ENCODE measurements at places on chromosomes 11 and 22.

- peak; percentile 15 for DNase-seq
Observed at GRCh38 chr11:73230931-73231330, 12.8 kb downstream of the P2RY2 start.

DNA sequence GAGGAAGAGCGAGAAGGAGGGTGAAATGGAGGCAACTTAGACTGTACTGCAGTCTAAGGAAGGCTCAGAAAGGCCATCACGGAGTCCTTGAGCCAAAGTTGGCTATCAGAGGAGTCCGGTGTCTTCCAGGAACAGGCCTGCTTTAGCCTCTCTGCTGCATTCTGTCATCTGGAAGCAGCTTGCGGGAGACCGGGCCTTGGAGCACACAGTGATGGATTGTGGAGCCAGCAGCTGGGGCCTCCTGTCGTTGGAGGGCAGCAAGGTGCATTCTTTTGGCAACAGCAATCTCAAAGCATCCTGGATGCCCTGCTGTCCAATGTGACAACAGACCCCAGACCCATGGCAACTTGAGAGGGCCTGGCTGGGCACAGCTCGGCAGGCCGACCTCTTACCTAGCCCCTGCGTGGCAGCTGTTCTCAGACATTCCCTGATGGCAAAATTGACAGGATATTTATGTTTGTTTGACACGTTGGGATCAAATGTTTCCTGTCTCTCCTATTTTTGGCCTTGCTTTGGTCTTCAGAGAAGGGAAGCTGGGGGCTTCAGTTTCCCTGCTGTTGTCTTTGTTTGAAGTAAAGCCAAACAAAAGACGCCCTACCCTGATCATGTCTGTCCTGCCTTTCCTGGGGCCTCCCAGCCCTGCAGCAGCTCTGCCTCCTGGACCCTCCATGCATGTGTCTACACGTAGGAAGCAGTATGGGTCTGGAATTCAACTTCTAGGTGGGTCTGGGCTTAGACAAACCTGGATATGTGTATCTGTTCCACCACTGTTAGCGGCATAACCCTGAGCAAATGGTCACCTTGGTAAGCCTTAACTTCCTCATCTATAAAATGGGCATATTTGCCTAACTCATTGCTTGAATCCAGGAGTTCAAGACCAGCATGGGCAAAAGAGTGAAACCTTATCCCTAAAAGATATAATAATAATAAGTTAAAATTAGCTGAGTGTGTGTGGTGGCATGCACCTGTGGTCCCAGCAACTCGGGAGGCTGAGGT, 43.9 kb upstream of the LMO2 start:
- DNase-seq, result no peak

DNA sequence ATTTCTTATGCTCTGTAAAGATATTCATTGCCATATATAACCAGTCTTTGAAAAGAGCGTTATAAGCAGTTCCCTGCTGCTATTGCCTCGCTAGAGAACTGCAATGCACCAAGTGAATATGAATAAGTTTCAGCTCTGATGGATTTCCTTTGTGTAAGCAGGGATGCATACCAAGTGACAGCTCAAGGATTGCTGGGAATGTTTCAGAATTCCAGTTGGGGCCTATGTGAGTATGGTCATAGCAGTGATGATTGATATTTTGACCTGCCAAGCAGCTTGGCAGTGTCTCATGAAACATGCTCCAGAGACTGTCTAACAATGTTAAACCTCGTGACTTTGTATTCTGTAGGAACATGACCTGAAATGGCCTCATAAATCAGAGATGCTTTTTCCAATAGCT, 312.6 kb downstream of the C11orf87 start:
- no peak for DNase-seq

DNA sequence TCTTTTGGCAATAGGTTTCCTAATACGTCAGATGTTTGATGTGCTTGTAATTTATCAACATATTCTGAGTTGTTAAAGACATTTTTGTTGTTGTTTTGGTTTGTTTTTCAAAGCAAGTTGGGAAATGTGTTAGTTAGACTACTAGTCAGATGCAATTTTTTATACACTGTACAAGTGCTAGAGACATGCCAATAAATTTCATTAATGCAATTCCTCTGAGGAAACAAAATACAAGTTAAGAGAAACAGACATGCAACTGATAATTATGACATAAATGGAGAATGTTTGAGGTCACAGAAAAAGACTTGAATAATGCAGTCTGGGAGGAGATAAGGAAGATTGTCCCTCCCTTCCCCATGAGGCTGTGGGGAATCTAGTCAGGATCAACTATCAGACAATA, 5.9 kb downstream of the OR51T1 start:
- no peak for DNase-seq

DNA sequence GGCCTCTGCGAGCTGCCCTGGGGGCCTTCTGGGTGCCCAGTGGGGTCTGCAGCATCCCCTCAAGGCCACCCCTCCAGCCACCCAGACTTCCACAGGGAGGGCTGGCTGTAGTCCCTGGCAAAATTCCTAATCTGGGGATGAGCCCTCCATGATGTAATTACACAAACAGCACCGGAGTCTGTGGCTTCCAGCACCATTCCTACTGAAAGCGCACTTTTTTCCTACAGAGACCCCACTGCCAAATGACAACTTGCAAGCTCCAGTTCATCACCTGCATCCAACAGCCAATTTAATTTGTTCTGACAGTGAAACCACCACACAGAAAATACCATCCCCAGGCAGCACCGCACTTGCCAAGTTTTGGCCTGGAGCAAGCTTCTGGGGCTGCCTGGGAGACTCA, 70.4 kb downstream of the TRMU start:
- DNase-seq, result no peak

DNA sequence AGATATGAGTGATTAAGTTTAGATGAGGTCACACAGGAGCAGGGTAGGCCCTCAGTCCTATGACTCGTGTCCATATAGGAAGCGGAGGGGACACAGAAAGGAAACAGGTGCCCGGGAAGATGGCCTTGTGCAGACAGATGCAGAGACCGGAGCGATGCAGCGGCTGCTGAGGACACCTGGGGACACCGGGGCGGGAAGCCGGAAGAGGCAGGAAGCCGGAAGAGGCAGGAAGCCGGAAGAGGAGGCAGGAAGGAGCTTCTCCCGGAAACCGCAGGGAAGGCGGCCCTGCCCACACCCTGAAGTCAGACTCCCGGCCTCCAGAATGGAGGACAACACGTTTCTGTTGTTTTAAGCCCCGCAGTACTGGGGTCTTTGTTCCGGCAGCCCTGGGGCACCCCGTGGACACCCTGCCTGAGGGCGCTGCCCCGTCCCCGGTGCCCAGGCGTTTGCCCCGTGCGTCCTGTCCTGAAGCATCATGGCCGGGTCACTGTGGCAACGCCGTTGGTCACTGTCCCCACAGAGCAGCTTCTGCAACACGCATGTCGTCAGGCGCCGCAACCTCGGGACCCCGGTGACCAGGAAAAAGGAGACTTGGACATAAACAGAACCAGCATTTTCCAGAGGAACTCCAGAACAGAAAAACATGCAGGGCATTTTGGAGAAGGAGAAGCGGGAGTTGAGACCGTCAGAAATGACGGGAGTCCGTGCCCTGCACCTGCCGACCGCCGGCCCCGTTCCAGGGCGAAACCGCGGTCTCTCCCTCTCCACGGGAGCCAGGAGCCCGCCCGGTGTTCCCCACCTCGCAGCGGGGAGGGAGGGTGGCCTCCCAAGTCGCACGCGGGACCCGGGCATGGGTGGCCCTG, 103.4 kb downstream of the BRD1 start:
- DNase-seq, result no peak

DNA sequence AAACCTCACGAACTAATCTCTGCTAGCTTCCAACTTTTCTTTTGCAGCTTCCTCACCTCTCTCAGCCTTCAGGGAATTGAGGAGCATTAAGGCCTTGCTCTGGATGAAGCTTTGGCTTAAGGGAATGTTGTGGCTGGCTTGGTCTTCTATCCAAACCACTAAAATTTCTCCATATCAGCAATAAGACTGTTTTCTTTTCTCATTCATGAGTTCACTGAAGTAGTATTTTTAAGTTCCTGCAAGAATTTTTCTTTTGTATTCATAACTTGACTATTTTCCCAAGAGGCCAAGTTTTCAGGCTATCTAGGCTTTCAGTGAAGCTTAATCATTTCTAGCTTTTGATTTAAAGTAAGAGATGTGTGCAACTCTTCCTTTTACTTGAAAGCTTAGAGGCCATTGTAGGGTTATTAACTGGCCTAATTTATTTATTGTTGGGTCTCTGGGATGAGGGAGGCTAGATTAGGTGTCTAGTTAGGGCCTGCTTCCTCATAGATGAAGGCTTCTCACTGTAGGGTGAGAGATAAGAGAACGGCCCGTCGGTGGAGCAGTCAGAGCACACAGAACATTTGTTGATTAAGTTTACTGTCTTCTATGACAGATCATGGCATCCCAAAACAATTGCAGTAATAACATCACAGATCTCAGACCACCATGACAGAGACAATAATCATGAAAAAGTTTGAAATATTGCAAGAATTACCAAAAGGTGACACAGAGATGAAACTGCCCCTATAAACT, 33.2 kb downstream of the CSF2RB start:
- DNase-seq, result no peak

- no peak for DNase-seq
Observed at GRCh38 chr22:44677871-44678555, 24.0 kb upstream of the PRR5 start.

DNA sequence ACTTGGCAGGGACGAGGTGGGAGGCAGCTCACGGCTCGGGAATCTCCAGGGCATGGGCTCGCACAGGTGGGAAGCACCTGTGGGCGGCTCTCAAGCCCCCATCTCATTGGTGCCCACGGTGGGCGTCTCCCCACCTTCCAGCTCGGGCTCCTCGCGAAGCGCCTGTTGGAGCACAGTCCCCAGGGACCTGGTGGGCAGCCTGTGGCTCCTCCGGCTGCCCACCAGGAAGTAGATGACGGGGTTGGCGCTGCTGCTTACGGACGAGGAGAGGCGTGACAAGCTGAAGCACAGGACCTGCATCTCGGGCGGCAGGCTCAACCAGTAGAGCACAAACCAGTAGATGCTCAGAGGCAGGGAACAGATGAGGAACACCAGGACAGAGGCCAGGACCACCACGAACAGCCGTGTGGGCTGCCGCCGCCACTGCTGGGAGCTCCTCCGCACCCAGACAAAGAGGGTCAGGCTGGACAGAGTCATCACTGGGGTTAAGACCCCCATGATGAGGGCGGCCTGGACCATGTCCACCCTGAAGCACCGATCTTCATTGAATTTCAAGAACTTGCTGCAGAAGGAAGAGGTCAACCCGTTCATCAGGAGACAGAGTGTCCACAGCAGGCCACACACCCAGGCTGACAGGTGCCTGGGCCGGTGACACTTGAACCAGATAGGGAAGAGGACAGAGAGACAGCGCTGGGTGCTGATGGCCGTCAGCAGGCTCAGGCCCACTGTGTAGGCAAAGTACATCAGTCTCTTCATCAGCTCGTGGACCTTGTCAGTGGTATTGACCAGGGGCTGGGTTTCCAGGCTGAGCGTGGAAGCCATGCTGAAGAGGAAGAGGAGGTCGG, 633 bp downstream of the MRGPRD start:
- peak; percentile 28 for DNase-seq

GRCh38 chr11:72244060-72244360, at the start of gene PHOX2A:
Gene PHOX2A, minus strand, starts transcription at chr11:72244176. Its CDS starts 172 bp downstream, at chr11:72244004.
- DNase-seq, result no peak

DNA sequence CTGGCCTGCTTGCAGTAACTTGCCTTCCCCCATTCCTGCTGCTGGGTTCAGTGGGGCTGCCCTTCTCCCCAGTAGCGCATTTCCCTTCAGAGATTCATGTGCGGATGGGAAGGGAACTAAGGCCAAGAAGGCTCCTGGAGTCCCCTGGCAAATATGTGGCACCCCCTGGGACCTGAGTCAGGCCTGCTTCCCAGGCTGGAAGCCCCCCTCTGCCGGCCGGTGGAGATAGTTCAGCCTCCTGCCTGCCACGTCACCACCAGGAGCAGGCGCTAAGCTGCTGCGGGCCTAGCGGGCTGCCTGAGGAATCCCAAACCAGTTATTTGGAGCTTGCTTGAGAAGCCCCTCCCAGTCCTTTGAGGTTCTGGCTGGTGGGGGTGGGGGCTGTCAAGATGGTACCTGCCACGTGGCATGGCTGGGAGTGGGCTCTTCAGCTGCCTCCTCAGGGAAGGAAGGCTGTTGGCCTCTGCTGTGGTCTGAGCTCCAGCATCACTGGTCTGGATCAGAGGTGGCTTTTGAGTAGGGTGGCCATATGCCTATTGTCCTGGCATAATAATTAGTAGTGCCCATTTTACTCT, 2.0 kb downstream of the SERPINH1 start:
- DNase-seq, result no peak

DNA sequence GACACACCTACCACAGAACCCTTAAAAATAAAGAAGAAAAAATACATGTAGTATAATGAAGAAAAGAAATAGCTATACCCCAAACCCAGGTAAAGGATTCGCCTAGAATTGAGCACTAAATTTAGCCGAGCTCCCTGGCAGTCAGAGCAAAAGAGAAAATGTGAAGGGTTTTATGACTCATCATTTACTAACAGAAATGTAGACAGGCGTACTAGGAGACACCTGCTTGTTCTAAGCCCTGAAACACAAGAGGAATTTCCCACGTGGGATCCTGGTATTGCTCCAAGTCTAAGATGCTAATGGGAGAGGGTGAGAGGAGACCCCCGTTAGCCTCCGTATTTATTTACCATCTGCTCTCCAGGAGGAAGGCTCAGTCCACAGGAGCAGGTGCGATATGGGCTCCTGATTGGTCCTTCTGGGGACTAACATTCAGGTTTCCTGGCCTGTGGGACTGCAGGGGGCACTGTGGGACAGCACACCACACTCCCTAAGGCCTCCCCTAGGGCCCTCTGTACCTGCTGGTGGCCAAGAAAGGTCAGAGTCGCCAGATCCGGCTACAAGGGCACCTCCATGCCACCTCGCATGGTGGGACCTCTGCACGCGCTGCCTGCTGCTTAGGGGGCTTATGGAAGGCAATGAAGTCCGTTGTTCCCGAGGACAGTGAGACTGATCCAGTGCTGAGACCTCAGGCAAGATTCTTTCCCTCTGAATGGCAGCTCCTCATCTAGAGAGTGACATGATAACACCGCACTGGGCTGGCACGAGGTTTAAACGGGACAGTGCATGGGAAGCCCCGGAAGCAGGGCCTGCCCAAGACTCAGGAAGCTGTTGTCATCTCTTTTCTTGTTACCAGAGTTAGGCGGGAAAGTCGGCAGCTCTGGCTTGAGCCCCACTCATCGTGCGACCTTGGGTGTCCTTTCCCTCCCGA, 25.8 kb downstream of the KCNC1 start:
- no peak for DNase-seq

GRCh38 chr11:43101113-43101512, 210.7 kb upstream of the API5 start:
- DNase-seq, result no peak

DNA sequence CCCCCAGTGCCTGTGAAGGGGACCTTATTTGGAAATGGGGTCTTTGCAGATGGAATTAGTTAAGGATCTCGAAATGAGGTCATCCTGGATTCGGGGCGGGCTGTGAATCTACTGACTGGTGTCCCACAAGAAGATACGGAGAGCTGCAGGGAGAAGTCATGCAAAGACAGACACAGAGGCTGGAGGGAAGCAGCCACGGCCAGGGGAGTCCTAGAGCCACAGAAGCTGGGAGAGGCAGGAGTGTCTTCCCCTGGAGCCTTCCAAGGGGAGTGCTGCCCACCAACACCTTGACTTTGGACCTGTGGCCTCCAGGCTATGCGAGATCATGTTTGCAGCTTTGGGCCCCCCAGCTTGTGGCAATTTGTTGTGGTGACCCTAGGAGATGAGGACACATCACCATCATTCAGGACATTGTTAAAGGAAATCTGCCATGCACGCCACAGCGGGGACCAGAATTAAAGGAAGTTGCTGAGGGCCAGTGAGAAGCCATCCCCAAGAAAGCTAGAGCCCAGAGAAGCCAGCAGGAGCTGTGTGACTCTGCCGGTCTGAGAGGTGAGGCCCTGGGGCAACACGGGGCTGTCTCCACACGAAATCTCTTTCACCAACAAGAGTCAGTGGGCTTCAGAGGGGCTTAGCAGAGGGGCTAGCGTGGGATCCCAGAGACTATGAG, 434.7 kb downstream of the BRD1 start:
- no peak for DNase-seq

All from breast epithelium (tissue), 4 donors.